CD4-positive, alpha-beta T cell (primary cell): ENCODE measurements at places on chromosomes 7 and 10.

- no peak for DNase-seq
These were observed 162.2 kb downstream of the LRRTM3 start for GRCh38 chr10:67088036-67088435.

DNA sequence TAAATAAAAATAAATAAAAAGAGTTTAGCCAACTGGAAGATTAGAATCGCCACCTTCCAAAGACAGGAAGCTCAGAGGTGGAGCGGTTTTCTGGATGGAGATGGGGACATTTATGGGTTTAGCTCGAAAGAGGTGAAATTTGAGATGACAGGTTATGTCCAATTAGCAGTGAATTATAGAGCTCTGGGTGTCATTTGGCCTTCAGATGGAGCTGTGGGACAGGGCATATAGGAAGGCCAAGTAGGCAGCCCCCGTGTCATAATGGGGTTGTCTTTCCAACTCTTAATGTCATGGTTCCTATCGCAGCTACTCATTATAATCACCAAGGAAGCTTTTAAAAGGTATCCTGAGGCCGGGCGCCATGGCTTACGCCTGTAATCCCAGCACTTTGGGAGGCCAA is 21.0 kb upstream of the EEPD1 start:
- no peak for DNase-seq

GRCh38 chr10:130230611-130231010 is 94.4 kb downstream of the GLRX3 start:
- DNase-seq = no peak

- no peak for DNase-seq
These were observed 104.6 kb downstream of the MLLT10 start for GRCh38 chr10:21638681-21639080.

DNA sequence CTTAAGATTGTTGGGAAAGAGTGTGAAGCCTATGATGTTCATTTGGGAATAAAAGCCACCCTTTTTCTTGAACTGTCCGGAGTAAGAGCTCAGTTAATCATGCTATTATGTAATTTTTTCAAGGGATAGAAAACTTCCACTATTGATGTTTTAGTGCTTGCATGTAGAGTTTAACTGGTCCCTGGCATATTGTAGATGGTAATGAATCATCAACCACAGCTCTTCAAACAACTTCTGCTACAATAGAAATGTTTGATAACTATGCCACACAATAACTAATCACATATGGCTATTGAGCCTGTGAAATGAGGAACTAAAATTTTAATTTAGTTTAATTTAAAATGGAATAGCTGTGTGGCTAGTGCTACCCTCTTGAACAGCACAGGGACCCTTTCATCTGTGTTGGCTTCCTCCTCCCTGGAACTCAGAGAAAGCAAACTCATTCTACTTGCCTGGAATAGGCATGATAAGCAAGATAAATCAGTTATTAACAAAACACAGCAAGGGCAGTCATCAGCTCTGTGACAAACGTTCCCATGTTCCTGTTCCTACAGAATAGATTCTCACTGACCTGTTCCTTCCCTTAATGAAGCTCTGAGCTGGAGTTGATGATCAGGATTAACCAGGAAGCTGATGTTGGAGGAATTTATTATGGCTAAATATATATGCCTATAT is 4.9 kb upstream of the SRI start:
- no peak for DNase-seq

DNA sequence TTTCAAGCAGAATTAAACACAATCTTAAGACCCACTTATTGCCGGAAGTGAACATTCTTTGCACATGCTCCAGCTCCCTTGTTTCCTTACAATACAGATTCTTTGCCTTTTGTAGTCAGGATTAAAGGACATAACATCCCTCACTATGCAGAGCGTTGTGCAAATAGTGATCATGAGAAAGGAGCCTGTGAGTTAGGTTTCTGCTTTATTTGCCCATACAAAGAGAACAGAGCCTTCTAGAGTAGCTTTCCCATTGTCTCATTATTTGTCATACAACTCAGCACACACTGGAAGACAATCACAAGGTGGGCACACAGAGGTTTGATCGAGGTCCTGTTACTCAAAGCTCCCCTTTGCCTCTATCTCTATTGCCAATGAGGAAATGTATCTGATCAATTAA is 48.2 kb upstream of the WDR11 start:
- DNase-seq = no peak

DNA sequence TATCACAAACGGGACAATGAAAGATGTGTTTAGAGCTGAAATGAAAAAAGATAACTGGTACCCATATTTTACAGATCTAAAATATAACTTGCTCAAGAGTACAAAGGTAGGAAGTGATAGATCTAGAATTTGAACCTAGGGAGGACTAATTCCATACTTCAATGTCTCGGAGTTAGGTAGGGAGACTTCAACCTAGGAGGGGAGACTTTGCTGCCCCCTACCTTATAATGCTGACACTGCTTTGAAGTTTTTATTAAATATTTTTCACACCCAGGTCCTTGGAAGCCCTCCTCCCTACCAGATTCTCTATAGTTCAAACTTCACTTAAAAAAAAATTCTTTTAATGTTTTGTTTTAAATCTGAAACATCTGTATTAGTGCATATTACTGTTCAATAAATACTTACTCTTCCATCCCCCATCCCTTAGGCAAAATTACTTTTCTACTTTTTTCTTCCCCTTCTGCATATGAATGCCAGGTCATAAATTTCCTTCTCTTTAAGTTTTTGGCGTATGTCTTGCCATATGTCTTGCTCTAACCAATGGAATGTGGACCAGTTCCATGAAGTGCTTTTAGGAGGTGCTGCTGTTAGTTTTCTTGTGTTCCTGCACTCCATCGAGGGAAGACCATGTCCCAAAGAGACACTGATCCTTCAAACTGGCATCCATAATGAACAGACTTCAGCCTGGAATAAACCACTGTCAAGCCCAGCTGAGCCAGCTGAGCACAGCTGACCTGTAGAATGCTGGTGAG is 57.8 kb downstream of the MICU1 start:
- no peak for DNase-seq

DNA sequence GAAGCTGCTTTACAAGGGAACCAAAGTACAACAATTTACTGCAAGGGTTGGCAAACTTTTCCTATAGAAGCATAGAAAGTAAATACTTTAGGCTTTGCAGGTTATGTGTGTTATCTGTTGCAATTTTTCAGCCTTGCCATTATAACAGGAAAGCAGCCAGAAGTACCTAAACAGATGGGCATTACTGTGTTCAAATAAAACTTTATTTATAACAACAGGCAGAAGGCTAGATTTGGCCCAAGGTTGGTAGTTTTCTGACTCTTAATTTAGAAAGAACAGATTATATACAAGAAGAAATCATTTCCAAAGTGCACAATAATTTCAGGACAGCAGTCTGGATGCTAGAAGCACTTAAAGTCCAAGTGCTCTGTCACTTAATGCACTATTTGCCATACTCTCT is 307.1 kb downstream of the ANKRD7 start:
- no peak for DNase-seq

- DNase-seq = peak; percentile 2
These were observed 76.3 kb downstream of the FOXL3 start for GRCh38 chr7:366161-366803.

GRCh38 chr10:78658645-78659597 is 409.8 kb upstream of the ZMIZ1 start:
- no peak for DNase-seq

GRCh38 chr10:58837826-58838225 is 325.2 kb downstream of the BICC1 start:
- no peak for DNase-seq

DNA sequence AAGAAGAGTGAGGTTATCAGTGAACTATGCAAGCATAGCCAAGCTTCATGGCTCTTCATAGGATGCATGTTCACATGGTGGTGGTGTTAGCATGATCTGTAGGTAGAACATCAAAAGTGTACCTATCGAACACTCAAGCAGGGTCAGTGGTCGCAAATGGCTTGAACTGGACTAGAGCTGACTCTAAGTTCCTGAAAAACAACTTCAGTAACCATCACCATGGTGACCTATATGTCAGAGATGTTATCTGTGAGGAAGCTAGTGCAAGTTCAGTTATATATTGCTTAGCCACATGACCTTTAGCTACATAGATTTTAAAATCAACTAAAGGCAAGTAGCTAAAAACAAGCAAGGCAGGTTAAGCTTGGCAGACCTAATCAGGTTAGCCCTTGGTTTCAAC is 163.1 kb upstream of the AGR3 start:
- DNase-seq = no peak

DNA sequence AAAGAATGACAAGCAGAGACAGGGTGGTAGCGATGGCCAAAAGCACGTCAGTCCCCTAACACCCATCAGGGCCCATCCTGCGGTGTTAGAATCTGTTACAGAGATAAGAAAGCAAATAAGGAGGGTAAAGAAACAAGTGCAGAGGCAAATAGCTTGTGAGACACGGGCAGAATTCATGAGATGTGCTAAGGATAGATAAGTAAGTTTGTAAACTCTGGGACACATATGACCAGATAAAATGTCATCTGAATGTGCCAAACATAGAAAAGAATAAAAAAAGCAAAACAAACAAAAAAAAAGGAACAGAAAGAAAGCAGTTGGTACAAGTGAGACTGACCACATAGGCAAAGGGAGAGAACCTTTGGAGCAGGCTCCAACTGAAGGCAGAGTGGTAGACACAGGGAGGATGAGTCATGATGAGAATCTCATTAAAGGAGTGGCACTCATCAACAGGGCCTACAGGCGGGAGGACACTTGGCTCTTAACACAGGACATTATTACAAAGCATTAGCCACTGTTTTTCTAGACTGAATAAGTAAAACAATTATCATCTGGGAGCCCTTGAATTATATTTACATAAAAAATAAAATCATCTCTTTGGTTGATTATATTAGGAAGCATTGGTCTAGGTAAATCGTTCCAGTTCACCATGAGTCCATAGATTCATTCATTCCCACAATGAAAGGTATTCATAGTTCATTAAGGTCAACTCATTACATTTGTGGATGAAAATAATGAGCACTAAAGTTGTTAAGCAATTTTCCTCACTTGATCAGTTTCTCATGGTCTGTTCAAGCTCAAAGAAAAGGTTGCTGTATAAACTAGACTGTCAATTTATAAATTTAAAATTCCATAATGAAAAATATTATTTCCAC is 21.5 kb upstream of the EPHB6 start:
- no peak for DNase-seq

DNA sequence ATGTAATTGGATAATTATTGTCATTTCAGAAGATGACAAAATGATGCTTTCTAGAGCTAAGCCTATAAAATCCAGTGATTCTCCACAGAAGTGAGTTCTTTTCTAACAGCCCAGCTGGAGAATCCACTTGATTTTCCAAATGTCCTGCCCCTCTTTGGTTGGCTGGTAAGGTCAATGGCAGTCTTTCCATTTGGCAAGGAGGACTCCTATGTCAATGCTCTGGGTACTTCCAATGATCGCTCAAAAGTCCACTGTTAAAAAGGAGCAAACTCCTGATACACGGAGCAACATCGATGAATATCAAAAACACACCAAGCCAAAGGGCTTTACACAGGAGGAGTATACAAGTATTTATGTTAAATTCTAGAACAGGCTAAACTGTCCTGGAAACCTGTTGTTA is 57.8 kb downstream of the STK17A start:
- DNase-seq = no peak

- DNase-seq = no peak
These were observed 350.0 kb upstream of the FZD8 start for GRCh38 chr10:35992107-35992506.

DNA sequence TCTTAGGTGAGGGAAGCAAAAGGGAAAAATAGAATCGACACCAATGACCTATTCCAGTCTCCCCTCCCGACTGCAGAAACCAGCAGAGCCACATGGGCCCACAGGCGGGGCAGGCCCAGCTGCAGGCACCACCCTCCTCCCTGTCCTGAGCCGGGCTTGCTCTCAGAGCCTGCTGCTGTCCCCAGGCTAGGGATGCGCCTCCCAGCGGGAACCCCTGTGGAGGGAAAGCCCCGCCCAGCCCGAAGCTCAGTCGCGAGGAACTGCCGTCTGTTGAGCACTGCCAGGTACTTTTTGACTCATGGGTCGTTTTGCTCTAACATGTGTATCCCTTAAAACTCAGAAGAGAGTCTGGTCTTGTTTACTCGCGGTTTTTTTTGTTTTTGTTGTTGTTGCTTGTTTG is 124.5 kb upstream of the RET start:
- DNase-seq = no peak

DNA sequence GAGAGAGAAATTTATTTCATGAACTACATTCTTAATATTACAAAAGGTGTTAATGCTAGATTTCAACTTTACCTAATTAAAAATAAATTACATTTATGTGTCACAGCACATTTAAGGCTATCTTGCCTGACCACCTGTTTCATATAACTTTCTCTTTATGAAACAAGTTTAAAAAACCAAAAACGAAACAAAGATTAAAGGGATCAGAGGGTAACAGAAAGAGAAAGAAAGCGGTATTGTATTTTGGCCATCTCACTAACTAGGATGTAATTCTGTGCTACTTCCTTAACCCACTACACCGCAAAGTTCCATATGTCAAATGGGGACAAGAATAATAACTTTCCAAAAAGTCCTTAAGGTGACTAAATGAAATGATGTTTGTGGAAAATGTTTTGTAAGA is 6.3 kb upstream of the RHOBTB1 start:
- no peak for DNase-seq

DNA sequence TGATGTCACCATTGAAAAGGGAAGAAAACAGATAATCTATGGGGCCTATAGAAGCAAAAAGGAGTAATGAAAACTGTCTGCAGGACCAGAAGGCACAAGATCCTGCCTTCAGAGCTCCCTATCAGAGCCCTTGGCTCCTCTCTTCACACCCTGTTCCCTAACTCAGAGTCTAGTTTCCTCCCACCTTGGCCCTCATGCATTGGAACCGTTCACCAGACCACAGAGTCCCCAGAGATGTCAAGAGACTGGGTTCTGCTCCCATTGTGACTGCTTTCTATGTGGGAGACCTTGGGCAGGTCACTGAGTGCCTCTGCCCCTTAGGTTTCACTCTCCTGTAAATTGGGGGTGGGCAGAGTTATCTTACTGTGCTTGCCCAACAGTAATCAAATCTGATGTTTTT is 80.1 kb upstream of the RPA3 start:
- no peak for DNase-seq

- no peak for DNase-seq
These were observed 21.4 kb upstream of the MGMT start for GRCh38 chr10:129445436-129446182.

- no peak for DNase-seq
These were observed 29.6 kb upstream of the ICA1 start for GRCh38 chr7:8291397-8292141.

GRCh38 chr7:37393476-37393875 is 55.2 kb downstream of the ELMO1 start:
- DNase-seq = no peak

DNA sequence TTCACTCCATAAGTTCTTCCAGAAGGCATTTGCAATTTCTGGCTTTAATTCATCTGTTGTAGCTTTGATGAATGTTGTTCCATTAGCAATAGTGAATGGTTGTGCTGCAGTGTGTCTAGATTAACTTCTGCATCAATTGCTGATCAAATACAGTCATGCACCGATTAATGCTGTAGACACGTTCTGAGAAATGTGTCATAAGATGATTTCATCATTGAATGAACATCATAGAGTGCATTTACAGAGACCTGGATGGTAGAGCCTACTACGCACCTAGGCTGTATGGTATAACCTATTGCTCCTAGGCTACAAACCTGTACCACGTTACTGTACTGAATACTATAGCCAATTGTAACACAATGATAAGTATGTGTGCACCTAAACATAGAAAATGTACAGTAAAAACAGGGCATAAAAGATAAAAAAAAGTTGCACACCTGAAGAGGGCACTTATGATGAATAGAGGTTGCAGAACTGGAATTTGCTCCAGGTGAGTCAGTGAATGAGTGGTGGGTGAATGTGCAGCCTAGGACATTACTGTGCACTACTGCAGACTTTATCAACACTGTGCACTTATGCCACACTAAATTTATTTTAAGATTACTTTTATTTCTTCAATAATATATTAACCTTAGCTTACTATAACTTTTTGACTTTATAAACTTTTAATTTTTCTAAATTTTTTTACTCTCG is 170.7 kb downstream of the HERPUD2 start:
- no peak for DNase-seq
